ENCODE measurements at places on chromosomes 4 and X.

- DNase-seq = peak; percentile 15
These were observed 63.7 kb upstream of the CD99 start for GRCh38 chrX:2627272-2627867.

DNA sequence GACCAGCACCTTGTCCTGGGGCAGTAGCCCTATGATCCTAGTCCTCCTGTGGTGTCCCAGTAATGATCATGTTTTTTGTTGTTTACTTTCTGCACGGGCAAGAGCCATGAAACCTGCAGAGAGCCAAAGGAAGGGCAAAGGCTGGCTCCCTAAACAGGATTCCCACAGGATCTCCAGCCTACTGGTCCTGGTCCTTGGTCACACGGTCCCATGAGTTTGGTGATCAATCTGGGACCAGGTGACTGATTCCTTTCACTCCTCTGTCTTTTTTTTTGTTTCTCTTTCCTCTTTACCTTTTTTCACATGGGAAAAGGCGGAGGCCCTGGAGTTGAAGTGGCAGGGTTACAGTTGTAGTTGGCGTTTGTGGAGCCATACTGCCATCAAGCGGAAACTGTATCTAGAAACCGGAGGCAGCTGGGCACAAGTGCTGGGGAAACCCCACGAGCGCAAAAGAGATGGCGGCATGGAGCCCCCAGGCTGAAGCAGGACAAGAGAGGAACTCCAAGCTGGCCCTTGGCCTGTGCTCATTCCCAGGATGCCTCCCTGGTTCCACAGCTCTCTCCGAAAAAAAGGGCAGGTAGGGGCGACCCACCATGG is 34.6 kb downstream of the NBDY start:
- DNase-seq = no peak

- no peak for DNase-seq
These were observed 432.3 kb upstream of the ATOH1 start for GRCh38 chr4:93396272-93396671.

GRCh38 chr4:16659694-16660093 is 238.8 kb downstream of the LDB2 start:
- DNase-seq = no peak

- DNase-seq = no peak
These were observed 165.4 kb upstream of the USP38 start for GRCh38 chr4:143019351-143019750.

DNA sequence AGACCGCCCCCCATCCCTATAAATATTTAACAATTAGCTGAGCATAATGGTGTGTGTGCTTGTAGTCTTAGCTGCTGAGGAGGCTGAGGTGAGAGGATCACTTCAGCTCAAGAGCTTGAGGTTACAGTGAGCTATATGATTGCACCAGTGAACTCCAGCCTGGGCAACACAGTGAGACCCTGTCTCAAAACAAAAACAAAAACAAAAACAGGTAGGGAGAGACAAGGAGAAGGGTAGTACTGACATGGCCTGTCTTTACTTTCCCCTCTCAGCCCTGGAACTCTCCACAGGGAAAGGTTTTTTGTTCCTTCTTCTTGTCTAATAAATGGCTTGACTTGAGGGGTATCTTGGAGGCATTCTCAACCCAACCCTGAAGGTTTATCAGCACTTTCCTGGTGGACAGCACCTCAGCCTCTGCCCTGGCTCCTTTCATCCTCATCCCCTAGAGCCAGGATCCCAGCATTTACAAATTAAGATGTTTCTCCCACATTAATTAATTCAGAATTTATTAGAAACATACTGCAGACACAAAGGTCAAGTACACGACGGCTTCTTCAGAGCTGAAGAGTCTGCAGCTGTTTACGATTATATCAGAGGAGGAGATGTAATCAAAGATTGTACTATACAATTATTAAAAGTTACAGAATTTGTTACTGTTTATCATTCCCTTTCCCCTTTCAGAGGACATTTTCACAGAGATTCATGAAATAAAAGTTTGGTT is 131.8 kb downstream of the AFF1 start:
- DNase-seq = no peak

DNA sequence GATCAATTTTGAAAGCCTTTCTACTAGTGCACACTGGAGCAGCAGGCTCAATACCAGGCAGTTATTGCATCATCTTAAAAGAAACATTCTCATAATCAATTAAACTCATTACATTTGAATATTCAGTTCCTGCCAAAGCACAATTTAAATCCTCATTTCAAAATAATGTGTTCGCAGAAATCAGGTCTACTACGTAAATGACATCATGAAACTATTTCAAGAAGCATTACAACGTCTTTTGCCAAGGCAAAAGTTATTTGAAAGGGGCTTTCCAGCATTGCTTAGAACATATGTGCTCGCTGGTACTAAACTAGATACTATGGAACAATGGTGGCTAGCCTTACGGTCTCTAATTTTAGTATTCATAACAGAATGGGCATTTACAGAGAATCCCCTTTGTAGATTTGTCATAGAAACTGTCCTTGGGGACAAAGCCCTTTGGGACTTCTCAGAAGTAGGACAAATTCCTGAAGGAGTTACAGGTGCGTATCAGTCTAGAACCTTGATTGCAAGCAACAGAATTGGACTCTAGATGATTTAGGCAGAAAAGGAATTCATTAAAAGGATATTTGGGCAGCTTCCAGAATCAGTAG is 27.6 kb upstream of the HUWE1 start:
- no peak for DNase-seq

- no peak for DNase-seq
These were observed 10.9 kb downstream of the MFAP3L start for GRCh38 chr4:170015285-170015684.

- DNase-seq = no peak
These were observed 61.1 kb upstream of the RAB33B start for GRCh38 chr4:139392797-139393196.

Measured in K562 (cell line).